ENCODE measurements at places on chromosomes 11 and 22.
A peak's percentile ranks its signal among the peaks of the same experiment; 100 is the strongest.

- DNase-seq, result no peak
Measured at GRCh38 chr22:49503321-49503720, 324.4 kb downstream of the BRD1 start.

DNA sequence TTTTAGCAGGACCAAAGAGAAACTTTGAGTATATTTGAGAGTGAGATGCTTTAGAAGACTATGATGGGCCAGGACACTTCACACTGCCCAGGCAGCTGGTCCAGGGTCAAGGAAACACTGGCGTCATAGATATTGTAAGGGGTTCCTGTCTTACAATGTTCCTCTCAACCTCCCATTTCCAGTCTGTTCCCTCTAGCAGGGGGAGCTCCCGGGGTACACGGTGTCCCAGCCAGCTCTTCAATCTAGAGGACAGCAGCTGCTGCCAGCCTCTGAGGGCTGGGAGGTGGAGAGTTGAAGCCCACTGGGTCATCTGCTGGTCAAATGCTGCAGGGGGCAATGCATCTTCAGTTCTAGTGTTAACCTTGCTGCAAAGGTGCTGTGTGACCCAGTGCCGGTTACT is 40.7 kb upstream of the TIMP3 start:
- no peak for DNase-seq

DNA sequence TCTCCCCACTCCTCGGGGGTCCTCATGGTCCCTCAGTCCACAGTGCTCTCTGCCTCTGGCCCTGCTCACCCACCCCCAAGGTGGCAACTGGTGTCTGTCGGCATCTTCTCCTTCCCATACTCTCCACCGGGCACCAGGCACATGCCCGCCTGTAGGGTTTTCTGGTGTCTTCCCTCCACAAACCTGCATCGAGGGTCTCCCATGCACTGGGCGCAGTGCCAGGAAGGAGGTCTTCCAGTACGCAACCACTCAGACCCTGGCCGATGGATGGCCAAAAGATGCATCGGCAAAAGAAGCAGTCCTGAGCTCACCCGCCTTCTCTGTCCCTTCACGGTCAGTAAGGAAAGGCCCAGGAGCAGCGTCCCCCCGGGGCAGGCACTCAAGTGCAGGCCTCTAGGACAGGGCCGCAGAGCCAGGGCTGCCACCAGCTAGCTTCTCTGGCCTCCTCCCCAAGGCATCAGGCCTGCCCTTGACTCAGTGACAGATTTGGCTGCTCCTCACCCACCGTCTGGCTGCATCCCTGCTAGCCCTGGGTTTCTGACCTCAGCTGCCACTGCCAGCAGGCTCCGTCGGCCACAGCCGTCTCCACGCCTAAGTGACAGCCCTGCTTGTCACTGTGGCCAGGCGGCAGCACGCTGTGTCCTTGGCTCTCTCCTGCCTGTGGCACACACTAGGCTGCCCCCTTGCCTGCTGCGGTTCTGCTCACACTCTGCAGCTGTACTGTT is 32.1 kb upstream of the IGSF9B start:
- no peak for DNase-seq

- no peak for DNase-seq
Measured at GRCh38 chr11:20122131-20122530, 38.1 kb downstream of the DBX1 start.

DNA sequence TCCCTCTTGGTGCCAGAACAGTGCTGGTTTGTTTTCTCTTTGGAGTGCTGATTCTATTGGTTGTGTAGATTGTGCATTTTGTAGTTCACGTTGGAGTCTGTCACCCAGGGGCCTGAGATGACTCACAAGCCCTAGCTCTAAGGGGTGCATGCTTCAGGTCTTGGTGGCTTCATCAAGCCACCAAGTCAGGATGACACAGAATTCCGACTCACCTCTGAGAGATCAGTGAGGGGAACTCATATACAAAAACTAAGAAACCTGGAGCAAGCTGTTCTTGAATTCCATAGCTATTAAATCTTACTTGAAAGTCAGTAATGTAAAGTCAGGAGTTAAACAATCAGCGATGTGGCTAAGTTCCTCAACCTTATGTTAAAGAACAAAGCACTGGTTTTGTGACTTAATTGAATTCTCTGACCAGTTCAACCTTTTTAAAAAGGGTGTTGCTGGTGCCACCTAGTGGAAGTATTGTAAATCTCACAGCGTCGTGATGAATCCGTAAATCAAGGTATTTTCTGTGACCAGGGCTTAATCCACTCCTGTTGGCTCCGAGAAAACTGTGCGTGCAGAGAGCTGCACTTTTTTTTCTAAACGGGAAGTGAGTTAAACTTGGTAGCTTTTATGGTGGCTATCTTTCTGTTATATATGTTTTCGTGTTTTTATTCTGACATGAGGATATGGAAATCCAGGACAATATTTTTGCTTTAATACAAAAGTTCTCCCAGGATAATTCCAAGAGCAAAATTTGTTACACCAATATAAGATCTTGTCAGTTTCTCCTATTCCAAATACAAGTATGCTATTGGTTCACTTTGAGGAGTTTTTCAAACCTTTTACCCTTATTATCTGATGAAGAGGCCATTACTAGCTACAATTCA is 14.6 kb downstream of the MMP13 start:
- DNase-seq, result peak; percentile 10

DNA sequence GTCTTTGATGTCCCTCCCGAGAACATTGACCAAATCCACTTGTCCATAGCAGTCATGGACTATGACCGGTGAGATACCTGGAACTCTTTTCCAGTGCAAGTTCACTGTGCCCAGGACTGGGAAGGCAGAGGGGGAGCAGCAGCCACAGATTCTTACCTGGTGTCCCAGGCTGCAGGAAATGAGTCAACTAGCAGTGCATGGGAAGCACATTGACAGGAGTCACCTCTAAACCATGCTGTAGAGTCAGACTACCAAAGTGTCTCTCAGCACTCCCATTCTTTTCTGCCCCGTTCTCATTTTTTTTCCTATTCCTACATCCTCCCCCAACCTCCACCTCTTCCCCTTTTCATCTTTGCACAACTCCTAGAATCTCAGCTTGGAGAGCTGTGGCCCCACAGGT is 67.2 kb upstream of the OLFML1 start:
- DNase-seq, result no peak

DNA sequence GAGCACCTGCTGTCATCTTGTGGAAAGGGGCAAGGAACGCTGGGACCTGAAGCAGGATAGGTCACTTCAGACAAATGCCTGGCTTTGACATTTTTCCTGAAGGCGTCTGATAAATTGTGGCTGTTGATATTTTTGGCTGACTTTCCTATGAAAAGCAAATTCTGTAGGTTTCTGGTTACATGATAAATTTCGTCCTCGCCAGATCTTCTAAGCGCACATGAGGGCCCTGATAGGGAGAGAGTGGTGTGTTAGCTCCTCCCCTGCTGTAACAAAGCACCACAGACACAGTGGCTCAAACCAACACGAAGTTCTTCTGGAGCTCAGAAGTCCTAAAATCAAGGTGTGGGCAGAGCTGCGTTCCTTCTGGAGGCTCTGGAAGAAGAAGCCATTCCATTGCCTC is 19.6 kb downstream of the APOL4 start:
- no peak for DNase-seq

GRCh38 chr22:21697021-21697771 is 31.4 kb downstream of the PPIL2 start:
- no peak for DNase-seq

DNA sequence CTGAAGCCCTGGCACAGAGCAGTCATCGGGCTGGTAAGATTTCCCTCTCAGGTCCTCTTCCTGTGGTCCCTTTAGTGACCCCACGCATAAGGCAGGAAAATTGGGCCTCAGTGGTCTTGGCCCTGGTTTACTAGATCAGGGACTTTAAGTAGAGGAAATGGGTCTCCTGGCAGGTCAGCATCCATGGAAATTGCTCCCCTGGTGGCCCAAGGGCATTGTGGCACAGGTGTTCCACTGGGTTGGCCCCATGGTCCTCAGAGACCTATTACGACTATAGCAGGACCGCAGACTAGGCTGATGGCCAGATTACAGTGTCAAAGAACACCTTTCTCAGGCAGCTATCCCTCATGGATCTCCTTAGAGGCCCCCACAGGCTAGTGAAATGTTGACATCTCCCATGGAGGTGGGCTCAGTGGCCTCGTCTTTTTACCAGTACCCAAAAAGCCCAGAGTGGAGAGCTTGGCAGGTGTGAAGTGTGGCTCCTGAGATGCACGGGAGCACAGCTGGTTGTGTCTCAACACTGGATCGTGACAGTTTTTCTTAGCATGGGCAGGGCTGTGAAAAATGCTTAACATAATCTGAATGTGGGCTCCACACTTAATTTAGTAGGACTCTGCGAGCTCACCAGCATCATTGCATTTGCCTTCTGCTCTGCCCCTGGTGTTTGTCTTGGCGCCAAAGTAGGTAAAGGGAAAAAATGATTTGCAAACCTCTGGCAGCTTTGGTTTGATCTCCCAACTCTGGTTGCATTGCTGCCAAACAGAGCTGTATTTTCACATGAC is 74.2 kb downstream of the ZBTB16 start:
- no peak for DNase-seq

DNA sequence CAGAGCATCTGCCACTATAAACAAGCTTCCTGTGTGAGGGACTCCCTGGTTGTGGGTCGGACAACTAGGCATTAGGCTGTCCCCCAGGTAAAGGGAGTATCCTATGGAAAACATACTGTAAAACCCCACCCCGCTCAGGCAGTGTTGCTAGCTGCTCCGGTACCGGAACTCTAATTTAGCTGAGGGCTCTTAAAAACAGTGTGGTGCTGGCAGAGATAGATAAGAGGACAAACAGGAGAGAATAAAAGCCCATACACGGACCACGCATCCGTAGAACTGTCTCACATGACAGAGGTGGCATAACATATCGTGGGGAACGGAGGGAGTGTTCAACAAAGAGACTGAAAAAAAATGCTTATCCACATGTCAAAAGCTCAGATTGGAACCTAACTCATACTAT is 3.4 kb upstream of the MOGAT2 start:
- no peak for DNase-seq

DNA sequence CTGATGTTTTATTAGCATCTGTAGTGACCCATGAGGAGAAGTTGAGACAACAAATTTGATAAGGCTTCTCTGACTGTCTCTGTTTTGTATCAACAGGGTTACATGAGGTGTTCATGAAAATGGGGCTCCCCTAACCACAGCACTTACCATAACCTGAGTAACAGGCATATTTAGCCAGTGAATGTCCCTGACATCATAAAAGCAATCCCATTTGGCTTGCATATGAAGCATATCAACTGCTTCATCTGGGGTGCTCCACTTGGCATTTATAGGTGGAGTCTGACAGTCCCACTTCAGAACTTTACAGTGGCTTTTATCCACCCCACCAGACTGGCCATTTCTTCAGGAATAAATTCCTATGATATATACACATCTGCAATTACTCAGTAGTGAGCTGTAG is 257.6 kb downstream of the LUZP2 start:
- DNase-seq, result no peak

DNA sequence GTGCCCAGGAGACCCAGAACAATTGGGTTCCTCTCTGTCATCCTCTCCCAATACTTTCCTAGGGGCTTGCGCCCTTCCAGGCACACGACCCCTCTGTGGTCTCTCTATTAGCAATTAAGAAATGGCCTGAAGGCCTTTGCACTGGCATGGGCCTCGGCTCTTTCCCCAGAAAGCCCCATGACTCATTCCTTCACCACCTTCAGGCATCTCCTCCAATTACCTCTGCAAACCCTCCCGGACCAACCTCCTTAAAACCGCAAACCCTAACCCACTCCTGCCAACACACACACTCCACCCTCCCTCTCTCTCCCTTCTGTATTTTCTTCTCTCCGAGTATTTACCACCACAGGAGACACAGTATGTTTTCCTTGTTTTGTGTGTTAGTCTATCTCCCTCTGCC is 36.7 kb downstream of the LARGE1 start:
- no peak for DNase-seq

- DNase-seq, result no peak
Measured at GRCh38 chr11:62925745-62926679, 4.8 kb upstream of the CHRM1 start.

GRCh38 chr22:48171271-48171691 is 1408.8 kb downstream of the TBC1D22A start:
- DNase-seq, result no peak

DNA sequence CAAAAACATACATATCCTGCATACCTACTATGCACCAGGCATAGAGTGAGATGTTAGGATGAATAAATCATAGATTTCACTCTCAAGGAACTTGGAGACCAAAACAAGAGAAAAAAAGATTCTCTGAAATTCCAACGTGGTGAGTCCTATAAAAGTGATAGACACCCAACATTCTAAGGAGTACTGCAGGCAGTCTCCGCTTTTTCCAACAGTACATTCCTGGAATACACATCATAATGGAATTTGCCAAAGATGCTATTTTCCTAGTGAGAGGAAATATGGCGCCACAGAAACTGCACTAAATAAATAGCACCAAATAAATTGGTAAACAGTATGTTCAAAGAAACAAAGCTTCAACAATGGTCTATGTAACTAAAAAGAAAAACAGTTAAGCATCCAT is 6.0 kb downstream of the TMEM123 start:
- no peak for DNase-seq

DNA sequence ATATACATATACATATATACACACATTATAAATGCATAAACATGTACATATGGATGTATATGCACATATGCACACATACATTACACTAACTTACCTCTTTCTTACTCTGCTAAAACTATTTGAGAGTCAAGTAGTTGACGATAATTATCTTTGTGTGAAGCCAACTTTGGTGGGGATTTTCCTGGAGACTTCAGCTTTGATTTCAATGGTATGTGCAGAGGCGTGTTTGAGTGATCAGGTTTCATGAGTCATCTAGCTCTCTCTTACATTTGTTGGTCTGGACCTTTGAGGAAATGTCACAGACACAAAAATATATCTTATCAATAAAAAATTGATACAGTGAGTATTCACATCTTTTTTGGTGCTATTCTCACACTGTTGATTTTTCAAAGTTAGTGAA is 769.1 kb upstream of the LUZP2 start:
- DNase-seq, result no peak

- no peak for DNase-seq
Measured at GRCh38 chr11:3969613-3970012, 114.1 kb downstream of the STIM1 start.

DNA sequence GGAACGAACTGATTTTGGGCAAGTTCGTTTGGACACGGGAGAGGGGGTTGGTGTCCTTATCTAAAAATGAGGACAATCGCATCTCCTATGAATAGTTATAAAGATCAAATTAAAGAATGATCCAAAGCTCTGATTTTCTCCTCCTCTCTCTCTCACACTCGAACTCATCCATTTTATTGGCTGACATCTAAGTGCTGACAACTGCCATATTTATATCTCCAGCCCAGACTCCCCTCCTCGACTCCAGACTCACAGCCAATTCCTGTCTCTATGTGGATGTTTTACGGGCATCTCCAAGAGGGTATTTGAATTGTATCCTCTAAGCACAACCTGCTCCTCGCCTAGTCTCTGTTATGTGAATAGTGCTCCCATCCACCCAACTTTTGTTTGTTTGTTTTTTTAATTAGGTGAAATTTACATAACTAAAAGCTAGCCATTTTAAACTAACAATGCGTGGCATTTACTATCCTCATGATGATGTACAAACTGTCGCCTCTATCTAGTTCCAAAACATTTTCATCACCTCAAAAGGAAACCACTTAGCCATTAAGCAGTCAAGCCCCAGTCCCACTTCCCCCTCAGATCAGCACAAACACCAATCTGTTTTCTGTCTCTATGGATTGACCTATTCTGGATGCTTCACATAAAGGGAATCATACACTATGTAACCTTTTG is 4.0 kb downstream of the SYN3 start:
- no peak for DNase-seq

- no peak for DNase-seq
Measured at GRCh38 chr11:93729129-93729616, 12.1 kb downstream of the TAF1D start.

- no peak for DNase-seq
Measured at GRCh38 chr11:83037877-83038276, 33.8 kb downstream of the RAB30 start.

All from stimulated activated CD8-positive, alpha-beta memory T cell treated with anti-CD3 and anti-CD28 coated beads, Interleukin-15, amount 100 ng/mL, for 48 hours (primary cell).